ENCODE measurements at places on chromosomes 5 and 9. TPM values are rescaled to one million over a fixed set of nuclear protein-coding genes. Genes with fewer than 3 reads are reported as not detected.
A peak's percentile ranks its signal among the peaks of the same experiment; 100 is the strongest.

GRCh38 chr9:92965759-92966517 lies 18.6 kb downstream of the FGD3 start:
- no peak for DNase-seq
- no peaks in the 10 kb centered on the region for H3K36me3 ChIP-seq
- H3K27me3 ChIP-seq = no peaks in the 10 kb centered on the region

Gene CD74
- 485 TPM for total RNA-seq

GRCh38 chr9:5493679-5494511 lies 16.4 kb upstream of the PDCD1LG2 start:
- H3K36me3 ChIP-seq = no peaks in the 10 kb centered on the region
- peak overlapping the region; percentile 29 for H3K27ac ChIP-seq
- no peaks in the 10 kb centered on the region for H3K27me3 ChIP-seq
- DNase-seq = peak; percentile 26
- H3K4me3 ChIP-seq = no peak overlapping the region
- H3K4me1 ChIP-seq = no peaks in the 10 kb centered on the region

Gene GABRG2
- total RNA-seq = 0.53 TPM

Gene C1QTNF2
- total RNA-seq = 0.64 TPM

- no peaks in the 10 kb centered on the region for H3K4me1 ChIP-seq
- no peaks in the 10 kb centered on the region for H3K36me3 ChIP-seq
- DNase-seq = no peak
- no peaks in the 10 kb centered on the region for H3K27me3 ChIP-seq
Observed at GRCh38 chr9:101579711-101580545, 14.8 kb downstream of the PPP3R2 start.

Gene HAVCR2
- 3.1 TPM for total RNA-seq

Gene MAMDC2
- 2.3 TPM for total RNA-seq

GRCh38 chr5:93601071-93601801 lies 18.2 kb downstream of the NR2F1 start:
- H3K27me3 ChIP-seq = peaks cover 96% of the 10 kb centered on the region
- no peaks in the 10 kb centered on the region for H3K4me1 ChIP-seq
- DNase-seq = no peak
- H3K36me3 ChIP-seq = no peaks in the 10 kb centered on the region

DNA sequence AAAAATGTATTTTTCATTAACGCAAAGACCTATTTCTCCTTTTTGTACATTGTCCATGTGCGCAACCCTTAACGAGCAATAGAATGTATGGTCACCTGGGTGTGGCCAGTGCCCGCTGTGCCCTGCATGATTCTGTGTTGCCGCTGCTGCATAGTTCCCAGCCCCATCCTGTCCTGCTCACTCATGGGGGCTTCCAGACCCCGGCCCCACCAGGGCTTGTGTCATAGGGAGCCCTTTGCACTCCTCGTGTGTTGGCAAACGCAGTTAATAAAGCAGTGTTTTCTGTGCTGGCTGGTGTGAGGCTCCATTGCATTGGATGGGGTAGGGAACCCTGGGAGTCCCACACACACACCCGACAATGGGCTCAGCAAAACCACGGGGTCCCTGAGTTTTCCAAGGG lies 49.7 kb downstream of the SAR1B start:
- peaks cover 11% of the 10 kb centered on the region for H3K36me3 ChIP-seq
- H3K27ac ChIP-seq = no peak overlapping the region
- H3K4me1 ChIP-seq = no peaks in the 10 kb centered on the region
- no peak for DNase-seq
- no peak overlapping the region for H3K4me3 ChIP-seq

Gene PCDHGA5
- 1.1 TPM for total RNA-seq

- no peak overlapping the region for H3K4me3 ChIP-seq
- H3K36me3 ChIP-seq = no peaks in the 10 kb centered on the region
- no peak overlapping the region for H3K27ac ChIP-seq
- DNase-seq = no peak
- no peaks in the 10 kb centered on the region for H3K27me3 ChIP-seq
Observed at GRCh38 chr9:134242706-134243105, 78.3 kb upstream of the RNU6ATAC start.

DNA sequence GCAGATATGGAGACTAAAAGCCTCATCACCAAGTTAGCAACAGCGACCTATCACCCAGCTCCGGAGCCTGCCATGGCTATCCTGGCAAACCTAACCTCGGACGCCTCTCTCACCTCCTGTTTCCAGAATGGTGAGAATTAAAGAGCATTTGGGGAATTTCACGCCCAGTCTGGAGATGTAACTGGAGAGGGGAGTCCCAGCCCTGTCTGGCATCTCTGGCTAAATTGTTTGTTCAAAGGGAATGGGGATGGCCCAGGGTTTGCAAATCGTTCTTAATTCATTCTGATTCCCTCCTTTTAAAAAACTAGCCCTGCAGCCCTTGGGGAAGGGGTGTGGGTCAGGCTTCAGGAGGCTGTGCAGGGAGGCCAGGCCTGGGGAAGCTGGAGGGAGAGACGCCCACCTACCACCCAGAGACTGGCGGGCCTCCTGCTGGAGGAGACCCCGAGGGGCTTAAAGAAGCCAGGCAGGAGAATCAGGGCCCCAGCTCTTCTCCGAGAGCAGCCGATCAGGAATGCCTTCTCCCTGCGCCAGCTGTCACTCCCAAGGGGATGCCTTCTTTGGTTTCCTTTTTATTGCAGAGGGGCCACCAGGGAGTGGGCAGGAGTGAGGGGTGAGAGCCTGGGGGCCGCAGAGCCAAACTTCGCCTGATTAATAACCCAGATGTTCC lies 964 bp upstream of the COL5A1 start:
- no peaks in the 10 kb centered on the region for H3K4me1 ChIP-seq
- peaks cover 17% of the 10 kb centered on the region for H3K27me3 ChIP-seq
- H3K27ac ChIP-seq = peak overlapping the region; percentile 55
- no peak for DNase-seq
- no peak overlapping the region for H3K4me3 ChIP-seq
- no peaks in the 10 kb centered on the region for H3K36me3 ChIP-seq

Gene WNT8A
- total RNA-seq = not detected

GRCh38 chr5:111930905-111931461 lies 174.0 kb upstream of the NREP start:
- no peaks in the 10 kb centered on the region for H3K27me3 ChIP-seq
- no peaks in the 10 kb centered on the region for H3K4me1 ChIP-seq
- no peak for DNase-seq
- no peak overlapping the region for H3K4me3 ChIP-seq
- no peak overlapping the region for H3K27ac ChIP-seq

GRCh38 chr5:96177303-96177869 lies 215.7 kb upstream of the ELL2 start:
- H3K4me1 ChIP-seq = no peaks in the 10 kb centered on the region

Gene ORM2
- not detected for total RNA-seq

DNA sequence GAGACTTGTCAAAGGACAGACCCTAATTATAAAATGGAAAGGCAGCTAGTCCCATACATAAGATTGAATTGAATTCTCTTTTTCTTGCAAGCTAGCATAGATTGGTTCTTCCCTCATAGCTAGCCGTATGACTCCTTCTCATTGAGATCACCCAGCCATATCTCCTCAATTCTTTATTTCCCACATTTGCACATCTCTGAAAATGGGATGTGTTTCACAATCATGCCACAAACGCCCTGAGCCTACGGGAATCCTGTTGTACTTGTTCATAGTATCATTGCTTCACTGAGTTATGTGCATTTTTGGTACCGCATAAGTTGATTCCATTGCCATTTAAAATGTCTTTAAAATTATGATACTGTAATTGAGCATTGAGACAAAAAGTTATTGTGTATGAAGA lies 90.5 kb downstream of the PCSK1 start:
- no peaks in the 10 kb centered on the region for H3K4me1 ChIP-seq
- DNase-seq = no peak
- no peaks in the 10 kb centered on the region for H3K36me3 ChIP-seq
- no peak overlapping the region for H3K27ac ChIP-seq
- no peaks in the 10 kb centered on the region for H3K27me3 ChIP-seq

GRCh38 chr5:29077451-29077850 lies 2039.1 kb upstream of the CDH9 start:
- no peak overlapping the region for H3K27ac ChIP-seq
- H3K4me1 ChIP-seq = no peaks in the 10 kb centered on the region
- H3K27me3 ChIP-seq = no peaks in the 10 kb centered on the region
- DNase-seq = no peak
- no peak overlapping the region for H3K4me3 ChIP-seq

DNA sequence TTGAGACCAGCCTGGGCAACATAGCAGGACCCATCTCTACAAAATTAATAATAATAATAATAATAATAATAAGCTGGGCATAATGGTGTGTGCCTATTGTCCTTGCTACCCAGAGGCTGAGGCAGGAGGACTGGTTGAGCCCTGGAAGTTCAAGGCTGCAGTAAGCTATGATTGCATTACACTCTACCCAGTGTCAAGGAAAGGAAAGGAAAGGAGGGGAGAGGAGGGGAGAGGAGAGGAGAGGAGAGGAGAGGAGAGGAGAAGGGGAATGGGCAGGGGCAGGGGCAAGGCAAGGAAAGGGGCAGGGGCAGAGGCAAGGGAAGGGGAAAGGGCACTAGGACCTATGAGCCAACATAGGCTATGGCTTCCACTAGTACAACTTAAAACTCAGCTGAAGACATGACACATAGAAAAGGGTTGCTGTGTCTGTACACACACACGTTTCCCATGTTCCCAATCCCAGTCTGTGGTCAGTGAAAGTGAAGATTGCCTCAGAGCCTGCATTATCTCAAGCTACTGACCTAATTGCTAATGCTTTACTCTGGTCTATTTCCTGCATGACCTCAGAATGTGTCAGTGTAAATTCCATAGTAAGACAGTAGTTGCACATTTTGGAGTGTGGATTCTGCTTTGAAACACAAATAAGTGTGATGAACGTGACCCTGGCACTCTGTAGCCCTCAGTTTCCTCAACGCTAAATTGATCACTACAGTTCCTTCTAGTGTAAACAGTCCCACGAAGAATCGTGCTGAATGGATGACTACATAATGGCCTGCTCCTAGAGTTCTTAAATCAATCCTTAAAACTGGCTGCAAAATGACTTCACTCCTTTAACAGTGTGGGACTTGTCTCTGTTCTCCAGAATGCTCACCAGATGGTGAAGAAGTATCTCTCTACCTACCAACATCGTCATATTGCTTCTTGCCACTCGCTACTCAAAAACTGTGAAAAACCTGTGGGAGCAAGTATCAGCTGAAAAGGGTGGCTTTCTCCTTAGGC lies 497.0 kb downstream of the RAB3C start:
- no peaks in the 10 kb centered on the region for H3K27me3 ChIP-seq
- H3K4me1 ChIP-seq = no peaks in the 10 kb centered on the region
- H3K27ac ChIP-seq = no peak overlapping the region
- H3K36me3 ChIP-seq = no peaks in the 10 kb centered on the region
- DNase-seq = no peak

Gene LECT2
- not detected for total RNA-seq

GRCh38 chr5:82106756-82107155 lies 134.9 kb downstream of the ATG10 start:
- peaks cover 3% of the 10 kb centered on the region for H3K4me1 ChIP-seq
- no peaks in the 10 kb centered on the region for H3K36me3 ChIP-seq
- H3K4me3 ChIP-seq = no peak overlapping the region
